ENCODE measurements at places on chromosomes 6 and 20.

- no peak for DNase-seq
Measured at GRCh38 chr6:13288969-13289391, 39.4 kb downstream of the TBC1D7 start.

GRCh38 chr20:34525709-34526416 is 9.6 kb downstream of the DYNLRB1 start:
- DNase-seq: no peak

GRCh38 chr6:105391705-105392104 is 11.2 kb downstream of the PREP start:
- DNase-seq: no peak

DNA sequence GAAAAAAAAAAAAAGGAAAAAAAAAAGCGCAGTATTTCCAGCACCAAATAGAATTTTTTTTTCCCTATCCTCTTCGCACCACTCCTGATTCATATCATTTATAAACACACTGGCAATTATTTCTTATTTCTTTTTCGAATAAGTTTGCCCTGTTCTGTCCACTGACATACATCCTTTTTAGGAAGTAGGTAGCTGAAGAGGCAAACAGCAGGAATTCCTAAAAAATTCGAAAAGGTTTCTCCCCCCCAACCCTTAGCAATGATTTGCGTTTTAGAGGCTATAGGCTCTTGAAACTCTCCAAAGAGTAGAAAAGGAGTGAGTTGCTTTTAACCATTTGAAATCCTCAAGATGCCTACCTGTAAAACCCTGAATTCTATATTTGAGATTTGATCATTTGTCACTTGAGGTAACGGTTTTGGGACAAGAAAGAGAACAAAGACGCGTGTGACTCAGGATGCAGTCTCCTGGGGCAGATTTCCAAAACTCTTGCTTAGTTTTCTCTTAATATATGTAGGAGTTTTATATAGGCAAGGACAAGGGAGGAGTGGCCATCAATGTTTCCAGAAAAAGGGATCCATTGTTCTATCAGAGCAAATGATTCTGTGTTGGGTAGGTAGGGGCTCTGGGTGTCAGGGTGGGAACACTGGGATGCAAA is 531 bp upstream of the CCN2 start:
- no peak for DNase-seq

- DNase-seq: no peak
Measured at GRCh38 chr6:143232849-143233248, 172.2 kb downstream of the AIG1 start.

GRCh38 chr20:53900380-53900999 is 169.9 kb downstream of the BCAS1 start:
- no peak for DNase-seq

DNA sequence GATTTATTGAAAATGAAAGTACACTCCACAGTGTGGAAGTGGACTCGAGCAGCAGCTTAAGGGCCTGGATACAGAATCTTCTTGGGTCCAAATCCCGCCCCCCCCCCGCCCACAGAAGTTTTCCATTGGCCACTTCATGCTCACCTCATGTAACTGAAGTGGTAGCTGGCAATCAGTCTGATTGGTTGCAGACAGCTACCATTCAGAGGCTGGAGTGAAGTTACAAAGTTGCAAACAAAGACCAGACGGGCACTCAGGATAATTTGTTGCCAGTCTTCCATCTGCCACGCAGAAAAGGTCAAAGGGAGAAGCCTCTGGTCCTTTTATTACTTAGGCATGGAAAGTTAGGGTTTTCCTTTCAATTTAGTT is 25.8 kb upstream of the FABP7 start:
- no peak for DNase-seq

GRCh38 chr6:126148853-126149252 is 162.5 kb downstream of the TRMT11 start:
- DNase-seq: no peak

DNA sequence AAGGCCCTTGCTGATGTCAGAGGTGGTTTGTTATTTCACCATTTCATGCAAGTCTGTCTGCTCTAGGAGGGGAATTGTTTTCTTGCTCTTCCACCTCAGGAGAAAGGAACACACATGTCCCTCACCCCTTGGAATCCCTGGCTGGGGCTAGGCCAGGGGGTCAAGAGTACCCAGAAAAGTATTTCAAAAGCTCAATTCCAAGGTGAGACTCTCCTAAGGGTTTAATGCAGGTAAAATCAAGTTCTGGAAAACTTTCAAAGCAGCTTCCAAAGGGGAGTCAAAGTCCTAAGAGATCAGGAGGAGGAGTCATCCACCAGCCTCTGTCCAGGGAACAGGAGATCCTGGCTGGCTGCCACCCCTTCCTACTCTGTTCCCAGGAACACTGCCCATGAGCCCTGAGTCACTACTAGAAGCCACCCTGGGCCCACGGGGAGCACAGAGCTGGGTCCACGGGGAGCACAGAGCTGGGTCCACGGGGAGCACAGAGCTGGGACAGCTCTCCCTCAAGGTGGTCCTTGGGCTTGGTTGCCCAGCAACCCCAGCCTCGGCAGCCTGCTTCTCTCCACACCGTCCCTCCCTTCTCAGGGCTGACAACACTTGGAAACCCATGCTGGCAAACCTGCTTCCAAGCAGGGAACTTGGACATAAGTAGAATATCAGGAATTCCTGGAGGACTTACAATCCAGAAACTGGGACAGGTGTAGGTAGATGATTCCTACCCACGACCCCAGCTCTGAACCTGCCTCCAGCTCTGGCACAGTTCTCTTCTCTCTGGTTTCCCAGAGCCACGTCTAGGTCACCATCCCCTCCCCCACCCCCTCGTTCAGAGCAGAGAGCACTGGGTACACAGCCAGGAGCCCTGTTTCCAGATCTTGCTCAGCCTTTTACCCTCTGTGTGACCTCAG is 35.3 kb upstream of the CDKN1A start:
- DNase-seq: no peak

DNA sequence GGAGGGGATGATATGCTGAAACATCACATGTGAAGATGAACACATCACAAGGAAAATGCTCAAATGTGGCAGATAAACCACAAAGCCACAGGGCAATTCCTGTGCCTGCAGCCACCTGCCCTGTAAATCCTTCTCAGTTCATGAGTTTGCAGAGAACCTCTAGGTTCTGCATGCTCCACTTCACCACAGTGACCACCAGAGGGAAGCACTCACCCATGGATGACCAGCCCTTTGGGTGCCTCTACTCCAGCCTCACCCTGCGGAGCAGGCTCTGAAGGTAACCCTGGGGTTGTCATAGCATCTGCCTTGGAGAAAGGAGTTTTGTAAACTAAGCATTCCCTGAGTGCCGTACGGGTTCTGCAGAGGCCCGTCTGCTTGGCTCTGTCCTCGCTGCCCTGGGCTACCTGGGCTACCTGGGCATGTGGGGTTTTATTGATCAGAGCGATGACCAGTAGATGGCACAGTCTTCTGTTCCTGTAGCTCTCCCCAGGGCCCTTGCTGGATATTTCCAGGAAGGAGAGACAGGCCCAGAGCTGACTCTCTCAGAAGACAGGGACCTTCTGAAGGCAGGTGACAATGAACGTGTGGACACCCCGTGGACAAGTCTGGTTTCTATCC is 31.7 kb upstream of the CST1 start:
- DNase-seq: no peak

GRCh38 chr6:81892891-81893290 is 140.4 kb upstream of the TENT5A start:
- DNase-seq: no peak

GRCh38 chr6:12955956-12956355 is 239.4 kb downstream of the PHACTR1 start:
- DNase-seq: no peak

DNA sequence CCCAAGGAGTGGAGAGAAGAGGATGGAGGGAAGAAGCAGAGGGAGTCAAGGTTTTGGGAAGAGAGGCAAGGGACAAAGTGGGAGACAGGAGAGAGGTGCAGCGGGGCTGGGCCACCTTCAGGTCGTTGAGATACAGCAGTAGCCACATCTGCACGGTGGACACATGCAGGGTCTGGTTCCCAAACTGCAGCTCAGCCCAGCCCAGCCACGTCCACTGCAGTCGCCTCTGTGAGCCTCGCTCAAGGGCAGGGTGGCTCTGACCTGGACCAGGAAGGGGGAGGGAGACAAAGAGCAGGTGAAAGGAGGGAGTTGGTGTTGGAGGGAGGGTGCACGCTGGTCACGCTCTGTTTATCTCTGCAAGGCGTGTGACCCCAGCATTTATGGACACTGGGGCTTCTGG is 14.9 kb downstream of the CUL7 start:
- no peak for DNase-seq

GRCh38 chr20:38195521-38195920 is 30.5 kb upstream of the TGM2 start:
- no peak for DNase-seq

DNA sequence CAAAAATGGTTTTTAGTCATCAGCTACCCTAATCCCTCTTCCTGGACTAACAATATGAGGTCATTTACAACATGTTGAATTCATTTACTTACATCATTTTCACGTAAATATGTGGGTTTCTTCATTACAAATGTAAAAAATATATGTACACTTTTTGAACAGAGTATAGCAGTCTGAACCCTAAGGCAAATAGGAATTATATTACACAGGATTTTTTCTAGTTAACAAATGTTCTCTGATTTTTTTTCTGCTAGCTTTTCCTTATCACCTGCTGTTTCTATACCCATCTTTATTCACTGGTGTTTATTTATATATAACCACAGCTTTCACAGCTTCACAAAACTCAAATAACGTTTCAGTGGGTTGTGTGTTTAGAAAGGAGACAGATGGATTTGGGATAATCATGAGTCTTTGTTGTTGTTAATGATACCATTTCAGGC is 21.0 kb upstream of the CD2AP start:
- DNase-seq: no peak

DNA sequence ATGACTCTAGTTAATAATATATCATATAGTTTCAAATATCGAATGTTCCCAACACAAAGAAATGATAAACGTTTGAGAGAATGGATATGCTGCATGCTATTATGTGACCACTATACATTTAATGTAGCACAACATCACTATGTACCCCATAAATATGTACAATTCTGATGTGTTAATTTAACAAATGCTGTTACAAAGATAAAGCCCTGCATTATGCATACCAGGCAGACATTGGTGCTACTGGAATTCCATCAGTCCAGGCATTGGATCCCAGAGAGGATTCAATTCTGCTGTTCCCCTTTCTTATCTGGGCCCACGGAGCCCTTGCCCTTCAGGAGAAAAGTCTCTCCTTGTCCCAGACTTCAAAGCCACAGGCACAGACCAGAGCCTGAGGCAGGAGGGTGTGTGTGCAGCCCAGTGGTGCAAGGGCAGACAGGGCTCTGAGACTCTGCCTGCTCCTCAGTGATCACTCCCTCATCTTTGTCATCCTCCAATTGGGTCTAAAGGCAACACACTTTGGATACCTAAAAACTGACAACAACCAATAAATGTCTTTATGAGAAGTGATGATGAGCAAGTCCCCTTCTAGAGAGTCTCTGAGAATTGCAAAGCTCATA is 45.2 kb downstream of the PSMG4 start:
- DNase-seq: no peak

DNA sequence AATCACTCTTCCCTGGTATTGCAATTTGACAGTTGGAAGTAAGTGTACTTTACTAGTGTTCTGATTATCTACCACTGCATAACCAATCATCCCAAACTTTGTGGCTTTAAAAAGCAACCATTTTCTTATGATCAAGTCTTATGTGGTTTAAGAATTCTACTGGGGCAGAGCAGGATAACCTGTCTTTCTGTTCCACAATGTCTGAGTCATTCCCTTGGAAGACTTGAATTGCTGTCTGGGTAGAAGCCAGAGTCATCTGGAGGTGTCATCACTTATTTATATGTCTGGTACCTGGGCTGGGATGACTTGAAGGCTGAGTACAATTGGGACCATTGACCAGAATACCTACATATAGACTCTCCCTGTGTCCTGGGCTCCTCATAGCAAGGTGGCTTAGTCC is 644.3 kb downstream of the HDGFL1 start:
- DNase-seq: no peak

- DNase-seq: no peak
Measured at GRCh38 chr6:47646689-47647088, 51.7 kb upstream of the ADGRF4 start.

GRCh38 chr6:90008908-90009501 is 114.7 kb downstream of the GJA10 start:
- no peak for DNase-seq

DNA sequence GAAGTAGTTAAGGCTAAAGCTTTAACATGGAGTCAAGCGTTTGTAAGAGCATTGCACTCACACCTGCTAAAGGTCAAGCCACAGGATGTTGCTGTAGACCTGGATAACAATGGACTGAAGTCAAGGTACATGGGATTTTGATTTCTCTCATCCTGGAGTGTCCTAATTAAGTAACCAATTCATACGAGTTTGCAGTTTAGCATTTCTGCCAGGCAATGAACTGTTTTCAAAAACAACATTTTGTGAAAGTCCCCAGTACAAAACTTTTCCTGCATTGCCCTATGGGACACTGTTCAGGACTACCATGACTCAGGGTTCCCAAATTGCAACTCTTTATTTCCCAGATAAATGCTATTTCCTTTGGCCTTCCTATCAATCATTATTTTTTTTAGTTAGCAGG is 17.4 kb upstream of the SIRPB1 start:
- DNase-seq: no peak

- DNase-seq: no peak
Measured at GRCh38 chr6:123994891-123995635, 191.4 kb downstream of the NKAIN2 start.

- DNase-seq: no peak
Measured at GRCh38 chr6:98640366-98640765, 194.0 kb upstream of the POU3F2 start.

GRCh38 chr6:126064748-126065401 is 78.5 kb downstream of the TRMT11 start:
- no peak for DNase-seq

GRCh38 chr20:63685269-63686026 is 11.0 kb upstream of the TNFRSF6B start:
- no peak for DNase-seq

GRCh38 chr6:3987576-3987975 is 91.4 kb downstream of the FAM217A start:
- no peak for DNase-seq

- no peak for DNase-seq
Measured at GRCh38 chr20:49712646-49712995, 1.1 kb downstream of the B4GALT5 start.

DNA sequence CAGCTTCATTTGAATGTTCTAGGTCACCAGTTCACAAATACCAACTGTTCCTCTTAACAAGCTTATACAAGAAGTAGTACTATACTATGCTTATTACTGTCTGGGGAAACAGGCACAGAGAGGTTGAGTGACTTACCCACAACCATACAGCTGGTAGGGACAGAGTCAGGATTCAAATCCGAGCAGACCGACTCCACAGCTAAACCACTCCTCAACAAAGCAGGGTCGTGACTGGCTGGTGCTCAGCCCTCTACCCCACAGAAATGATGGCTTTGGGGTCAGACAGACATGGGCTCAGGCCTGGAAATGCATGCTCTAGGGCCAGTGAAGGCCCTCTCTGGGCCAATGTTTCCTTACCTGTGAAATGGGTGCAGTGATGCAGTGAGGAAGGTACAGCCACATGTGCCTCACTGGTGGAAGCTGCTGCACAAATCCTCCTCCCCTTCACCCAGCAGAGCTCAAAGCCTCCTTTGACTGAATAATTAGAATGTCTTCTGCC is 63.6 kb downstream of the MRPL14 start:
- no peak for DNase-seq

GRCh38 chr6:14927398-14927797 is 318.5 kb upstream of the JARID2 start:
- DNase-seq: no peak

- no peak for DNase-seq
Measured at GRCh38 chr20:19952392-19952791, 64.8 kb upstream of the NAA20 start.
